Activated T-cell treated with anti-CD3 and anti-CD28 coated beads, Interleukin-2, amount 50 U/mL, for 72 hours (primary cell): ENCODE measurements at places on chromosomes 5 and 9. TPM values are rescaled to one million over a fixed set of nuclear protein-coding genes. Genes with fewer than 3 reads are reported as not detected.

GRCh38 chr5:176744584-176744965 lies 65.8 kb upstream of the UNC5A start:
- no peak overlapping the region for H3K4me3 ChIP-seq
- no peak for DNase-seq
- no peaks in the 10 kb centered on the region for H3K36me3 ChIP-seq
- no peak overlapping the region for H3K27ac ChIP-seq
- H3K27me3 ChIP-seq, result peaks cover 59% of the 10 kb centered on the region

DNA sequence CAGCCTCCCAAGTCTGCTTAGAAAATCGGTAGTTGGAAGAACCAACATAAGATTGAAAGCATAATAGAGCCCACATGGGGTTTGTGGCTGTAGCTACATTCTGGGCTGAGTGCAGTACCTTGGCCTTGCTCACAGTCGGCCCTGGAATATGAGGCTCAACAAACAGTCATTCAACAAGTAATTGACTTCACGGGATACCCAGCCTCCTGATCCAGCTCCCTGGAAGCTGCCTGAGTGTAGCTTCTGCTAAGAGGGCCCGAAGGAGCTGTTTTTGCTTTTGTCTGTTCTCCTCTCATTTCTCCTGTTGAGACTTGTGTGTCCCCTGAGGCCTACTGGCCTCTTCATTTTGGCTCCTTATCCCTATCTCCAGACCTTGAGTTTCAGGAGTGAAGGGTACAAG lies 170.7 kb downstream of the HSPA4 start:
- H3K36me3 ChIP-seq, result no peaks in the 10 kb centered on the region
- no peaks in the 10 kb centered on the region for H3K27me3 ChIP-seq
- H3K27ac ChIP-seq, result no peak overlapping the region
- H3K4me3 ChIP-seq, result no peak overlapping the region
- no peak for DNase-seq

GRCh38 chr9:109908459-109909390 lies 128.7 kb downstream of the PALM2AKAP2 start:
- no peak overlapping the region for H3K4me3 ChIP-seq
- H3K27me3 ChIP-seq, result no peaks in the 10 kb centered on the region
- DNase-seq, result no peak
- no peaks in the 10 kb centered on the region for H3K36me3 ChIP-seq
- peaks cover 3% of the 10 kb centered on the region for H3K4me1 ChIP-seq
- no peak overlapping the region for H3K27ac ChIP-seq

DNA sequence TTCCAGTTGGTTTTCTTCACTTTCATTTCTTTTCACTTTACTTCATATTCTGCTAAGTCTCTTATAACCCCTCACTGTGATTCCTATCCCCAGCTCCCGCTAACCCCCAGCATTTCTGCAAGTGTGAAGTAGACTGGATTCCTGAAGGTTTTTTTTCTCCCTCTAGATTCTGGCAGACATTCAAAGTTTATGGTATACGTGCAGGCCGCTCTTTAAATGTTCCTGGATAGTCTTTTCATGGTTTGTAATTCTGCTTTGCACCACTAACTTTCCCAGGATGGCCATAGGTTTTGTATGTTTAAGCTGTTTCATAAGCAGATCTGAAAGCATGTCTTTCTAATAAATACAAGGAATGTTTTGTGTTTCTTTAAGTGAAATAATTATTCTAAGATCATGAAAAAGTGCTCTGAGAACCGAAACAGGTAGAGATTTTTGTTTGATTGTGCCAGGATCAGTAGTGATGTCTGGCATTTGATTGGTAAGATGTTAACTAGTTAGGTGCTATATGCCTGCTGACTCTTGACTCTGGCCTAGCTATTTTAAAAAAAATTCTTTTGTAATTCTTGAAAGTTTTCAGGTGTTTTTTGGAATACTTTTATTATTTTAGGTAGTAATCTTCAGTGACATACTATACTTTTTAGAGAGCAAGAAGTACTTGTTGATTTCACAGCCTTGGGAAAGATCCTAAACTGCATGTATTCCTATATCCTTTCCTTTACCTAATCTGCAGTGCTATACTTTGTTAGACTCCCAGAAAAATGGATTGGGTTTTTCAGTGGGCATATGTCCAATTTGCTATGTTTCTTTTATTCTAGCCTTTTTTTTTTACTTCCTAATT lies 29.7 kb downstream of the CNOT6 start:
- no peaks in the 10 kb centered on the region for H3K36me3 ChIP-seq
- peaks cover 64% of the 10 kb centered on the region for H3K4me1 ChIP-seq
- DNase-seq, result no peak

DNA sequence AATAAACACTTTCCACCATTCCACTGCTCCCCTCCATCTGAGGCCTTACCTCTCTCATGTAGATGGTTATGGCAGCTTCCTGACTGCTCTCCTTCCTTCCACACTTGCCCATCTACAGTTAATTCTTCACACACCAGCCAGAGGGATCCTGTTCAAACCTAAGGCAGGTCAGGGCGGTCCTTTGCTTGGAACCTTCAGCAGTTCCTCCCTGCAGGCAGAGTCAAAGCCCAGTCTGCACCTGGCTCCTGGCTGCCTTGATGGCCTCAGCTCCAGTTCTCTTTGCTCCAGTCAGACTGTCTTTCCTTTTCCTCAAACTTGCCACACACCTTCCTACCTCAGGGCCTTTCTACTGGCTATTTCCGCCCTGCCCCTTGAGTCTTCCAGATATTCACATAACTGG lies 30.2 kb upstream of the NR3C1 start:
- H3K36me3 ChIP-seq, result no peaks in the 10 kb centered on the region
- H3K4me1 ChIP-seq, result peaks cover 79% of the 10 kb centered on the region
- H3K4me3 ChIP-seq, result peak overlapping the region; percentile 91
- DNase-seq, result no peak
- H3K27ac ChIP-seq, result peak overlapping the region; percentile 93
- H3K27me3 ChIP-seq, result no peaks in the 10 kb centered on the region

The ANKRD18B gene
- total RNA-seq, result 0.48 TPM

DNA sequence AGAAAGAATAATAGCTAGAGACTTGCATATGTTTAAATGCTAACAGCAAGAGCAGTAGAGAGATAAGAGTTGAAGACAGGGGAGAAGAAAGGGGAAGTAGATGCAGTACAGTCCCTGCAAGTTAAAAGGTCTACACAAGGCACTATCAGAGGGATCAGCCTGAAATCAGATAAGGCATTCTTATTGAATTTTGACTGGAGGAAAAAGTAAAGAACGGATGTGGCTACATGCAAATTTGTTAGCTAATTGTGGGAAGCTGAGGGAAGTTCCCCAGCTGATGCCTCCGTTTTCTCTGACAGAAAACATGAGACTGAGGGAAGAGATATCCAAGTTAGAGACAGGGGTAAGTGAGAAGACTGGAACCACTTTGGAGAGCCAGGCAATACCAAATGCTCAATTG lies 12.9 kb upstream of the RHOBTB3 start:
- DNase-seq, result peak; percentile 26
- no peaks in the 10 kb centered on the region for H3K36me3 ChIP-seq
- no peak overlapping the region for H3K4me3 ChIP-seq
- H3K4me1 ChIP-seq, result peaks cover 4% of the 10 kb centered on the region
- peaks cover 15% of the 10 kb centered on the region for H3K27me3 ChIP-seq

GRCh38 chr9:134554373-134555093 lies 87.1 kb upstream of the COL5A1 start:
- peaks cover 4% of the 10 kb centered on the region for H3K36me3 ChIP-seq
- H3K4me1 ChIP-seq, result no peaks in the 10 kb centered on the region
- H3K27ac ChIP-seq, result no peak overlapping the region
- H3K4me3 ChIP-seq, result no peak overlapping the region
- peaks cover 6% of the 10 kb centered on the region for H3K27me3 ChIP-seq
- no peak for DNase-seq

GRCh38 chr9:14893280-14893679 lies 16.9 kb downstream of the FREM1 start:
- no peaks in the 10 kb centered on the region for H3K4me1 ChIP-seq
- no peak overlapping the region for H3K4me3 ChIP-seq
